ENCODE measurements at places on chromosomes 11 and 22.

DNA sequence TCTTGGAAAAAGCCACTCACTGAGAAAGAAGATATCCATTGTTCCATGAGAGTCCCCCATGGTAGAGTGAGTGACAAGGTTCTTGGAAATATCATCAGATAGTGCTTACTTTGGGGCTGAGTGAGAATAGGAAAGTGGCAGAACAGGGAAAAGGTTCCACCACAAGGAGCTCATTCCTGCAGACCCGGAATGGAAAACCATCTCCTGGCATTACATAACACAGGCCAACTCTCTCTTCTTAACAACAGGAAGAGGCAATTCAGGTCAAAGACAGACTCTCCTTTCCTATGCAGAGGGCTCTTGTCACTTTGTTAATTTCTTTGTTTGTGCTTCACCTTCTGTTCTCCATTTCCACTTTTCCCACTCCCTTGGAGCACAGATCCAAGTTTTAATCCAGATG, 259.7 kb downstream of the KIRREL3 start:
- no peak for DNase-seq

DNA sequence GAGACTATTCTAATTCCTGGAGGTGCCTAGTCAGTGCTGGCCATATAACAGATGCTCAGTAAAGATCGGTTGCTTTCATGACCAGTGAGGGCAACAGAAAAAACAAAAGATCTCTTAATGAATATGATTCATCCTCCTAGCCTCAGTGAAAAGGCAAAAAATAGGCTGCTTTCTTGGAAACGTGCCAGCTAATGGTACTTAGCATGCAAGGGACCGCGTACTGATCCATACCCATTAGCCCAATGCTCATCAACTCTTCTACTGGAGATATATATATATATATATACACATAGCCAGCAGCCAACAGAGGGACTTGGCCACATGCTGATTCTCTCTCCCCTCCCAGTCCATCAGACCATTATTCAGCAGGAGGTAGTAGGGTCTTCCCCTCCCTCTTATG, 320.4 kb downstream of the KIRREL3 start:
- DNase-seq, result no peak

DNA sequence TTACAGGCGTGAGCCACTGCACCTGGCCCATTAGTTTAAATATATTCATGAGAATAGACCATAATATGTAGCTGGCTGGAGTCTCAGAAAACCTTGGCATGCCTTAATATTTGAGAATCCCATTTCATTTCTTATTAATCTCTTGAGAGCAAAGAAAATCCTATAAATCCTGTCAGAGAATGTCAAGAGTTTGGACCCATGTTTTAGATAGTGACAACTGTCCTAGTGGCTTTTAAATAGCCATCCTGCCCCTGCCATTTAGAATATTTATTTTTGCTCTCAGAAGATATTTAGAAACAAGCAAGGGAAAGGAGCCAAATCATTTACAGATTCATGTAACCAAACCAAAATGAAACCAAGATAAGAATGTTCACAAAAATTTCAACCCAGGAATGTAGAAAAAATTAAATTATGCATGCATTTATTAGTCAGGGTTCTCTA, 107.2 kb downstream of the SWAP70 start:
- no peak for DNase-seq

DNA sequence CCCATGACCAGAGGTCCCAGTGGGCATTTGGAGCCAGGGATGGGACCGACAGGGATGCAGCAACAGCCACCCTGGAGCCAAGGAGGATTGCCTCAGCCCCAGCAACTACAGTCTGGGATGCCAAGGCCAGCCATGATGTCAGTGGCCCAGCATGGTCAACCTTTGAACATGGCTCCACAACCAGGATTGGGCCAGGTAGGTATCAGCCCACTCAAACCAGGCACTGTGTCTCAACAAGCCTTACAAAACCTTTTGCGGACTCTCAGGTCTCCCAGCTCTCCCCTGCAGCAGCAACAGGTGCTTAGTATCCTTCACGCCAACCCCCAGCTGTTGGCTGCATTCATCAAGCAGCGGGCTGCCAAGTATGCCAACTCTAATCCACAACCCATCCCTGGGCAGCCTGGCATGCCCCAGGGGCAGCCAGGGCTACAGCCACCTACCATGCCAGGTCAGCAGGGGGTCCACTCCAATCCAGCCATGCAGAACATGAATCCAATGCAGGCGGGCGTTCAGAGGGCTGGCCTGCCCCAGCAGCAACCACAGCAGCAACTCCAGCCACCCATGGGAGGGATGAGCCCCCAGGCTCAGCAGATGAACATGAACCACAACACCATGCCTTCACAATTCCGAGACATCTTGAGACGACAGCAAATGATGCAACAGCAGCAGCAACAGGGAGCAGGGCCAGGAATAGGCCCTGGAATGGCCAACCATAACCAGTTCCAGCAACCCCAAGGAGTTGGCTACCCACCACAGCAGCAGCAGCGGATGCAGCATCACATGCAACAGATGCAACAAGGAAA, 27.3 kb upstream of the L3MBTL2 start:
- no peak for DNase-seq

DNA sequence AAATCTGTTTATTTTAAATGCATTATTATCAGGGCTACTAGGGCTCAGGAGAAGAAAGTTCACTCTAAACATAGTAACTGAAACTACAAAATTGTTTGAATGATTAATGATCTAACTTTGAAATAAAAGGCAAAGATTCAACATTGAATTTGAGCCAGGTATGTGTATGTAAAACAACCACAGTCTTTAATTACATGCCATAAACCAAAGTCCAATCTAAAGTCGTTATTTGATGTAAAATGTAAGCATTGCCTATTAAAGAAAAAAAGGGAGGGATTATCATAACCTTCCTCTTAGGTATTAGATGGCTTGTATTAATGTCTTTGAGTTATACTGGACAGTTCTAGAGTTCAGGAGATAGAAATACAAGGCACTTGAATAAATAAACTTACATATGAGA, 25.2 kb upstream of the PANX1 start:
- DNase-seq, result no peak

DNA sequence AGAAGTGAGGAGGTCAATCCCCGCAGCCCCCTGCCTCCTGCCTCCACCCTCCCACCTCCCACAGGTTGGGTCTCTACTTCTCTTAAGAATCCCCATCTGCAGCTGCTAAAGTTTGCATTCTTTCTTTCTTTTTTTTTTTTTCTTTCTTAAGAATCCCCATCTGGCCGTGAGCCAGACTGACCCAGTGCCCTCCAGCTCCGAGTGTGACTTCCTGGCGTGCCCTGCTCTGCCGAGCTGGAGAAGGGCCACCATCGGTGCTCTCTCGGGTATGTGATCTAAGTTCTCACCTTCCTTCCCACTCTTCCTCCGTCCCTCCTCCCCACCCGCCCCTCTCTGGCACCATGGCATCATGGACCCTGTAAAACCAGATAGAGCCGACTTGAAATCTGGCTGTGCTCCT, 66.7 kb upstream of the LMO1 start:
- DNase-seq, result no peak

GRCh38 chr11:66280428-66280827, 2.5 kb downstream of the CNIH2 start:
- no peak for DNase-seq
